ENCODE measurements at places on chromosomes 13 and 19.

DNA sequence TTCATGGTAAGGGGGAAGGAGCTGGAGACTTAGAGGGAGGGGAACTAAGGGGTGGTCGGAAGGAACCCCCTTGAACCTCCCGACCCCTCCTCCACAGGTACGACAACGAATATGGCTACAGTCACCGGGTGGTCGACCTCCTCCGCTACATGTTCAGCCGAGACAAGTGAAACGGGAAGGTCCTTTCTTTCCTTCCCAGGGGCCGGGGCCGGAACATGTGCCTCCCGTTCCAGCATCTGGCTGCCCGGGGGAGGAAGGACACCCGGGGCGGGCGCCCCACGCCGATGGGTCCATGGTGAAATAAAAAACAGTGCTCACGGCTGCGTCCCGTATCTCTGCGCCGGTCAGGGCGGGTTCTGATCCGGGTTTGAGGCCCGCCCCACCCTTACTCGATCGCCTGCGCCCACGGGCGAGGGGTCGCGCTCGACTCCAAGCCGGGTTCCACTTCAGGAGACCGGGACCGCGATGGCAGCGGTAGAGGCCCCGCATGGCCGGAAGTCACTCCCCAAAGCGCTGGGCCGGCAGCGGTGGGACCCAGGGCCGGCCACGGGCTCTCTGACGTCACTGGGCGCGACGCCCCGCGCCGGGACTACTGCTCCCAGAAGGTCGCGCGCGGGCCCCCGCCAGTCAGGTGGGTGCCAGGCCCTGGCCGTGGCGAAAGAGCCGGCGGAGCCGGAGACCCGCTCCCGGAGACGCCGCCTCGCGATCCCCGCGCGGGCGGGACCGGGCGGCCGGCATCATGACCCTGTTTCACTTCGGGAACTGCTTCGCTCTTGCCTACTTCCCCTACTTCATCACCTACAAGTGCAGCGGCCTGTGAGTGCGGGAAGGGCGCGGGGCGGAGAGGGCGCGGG lies at the start of gene TMEM147:
Gene TMEM147, plus strand, starts transcription at position 626 of the 854 bp plus-strand sequence. Its CDS starts 114 bp downstream, at position 740.
- peak; percentile 83 for DNase-seq

DNA sequence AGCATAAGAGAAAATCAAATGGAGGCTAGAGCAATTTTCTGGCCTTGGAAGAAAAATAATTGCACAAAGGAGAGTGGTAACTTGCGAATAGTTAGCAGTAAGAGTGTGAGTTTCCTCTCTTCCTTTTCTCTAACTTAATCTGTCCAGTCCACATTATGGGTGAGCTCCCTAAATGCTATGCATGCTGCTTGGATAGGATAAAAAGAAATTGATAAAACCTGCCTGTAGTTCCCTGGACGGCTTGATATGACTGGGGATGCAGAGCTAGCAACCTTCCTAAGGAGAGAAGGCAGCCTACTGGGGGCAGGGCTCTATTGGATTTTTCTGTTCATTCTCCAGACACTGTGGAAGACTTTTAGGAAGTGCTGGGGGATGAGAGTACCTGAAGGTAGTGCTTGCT lies 311.3 kb downstream of the LMO7 start:
- no peak for DNase-seq

- no peak for DNase-seq
These were observed 42.9 kb downstream of the ZNF506 start for GRCh38 chr19:19778666-19779065.

GRCh38 chr19:58209577-58209976 lies 19.1 kb upstream of the ZNF544 start:
- DNase-seq, result no peak

GRCh38 chr19:28972058-28972852 lies 240.7 kb downstream of the UQCRFS1 start:
- DNase-seq, result no peak

- DNase-seq, result no peak
These were observed 13.1 kb downstream of the TSSK6 start for GRCh38 chr19:19502281-19502680.

- no peak for DNase-seq
These were observed 1.2 kb downstream of the TNFRSF19 start for GRCh38 chr13:23571431-23571830.

DNA sequence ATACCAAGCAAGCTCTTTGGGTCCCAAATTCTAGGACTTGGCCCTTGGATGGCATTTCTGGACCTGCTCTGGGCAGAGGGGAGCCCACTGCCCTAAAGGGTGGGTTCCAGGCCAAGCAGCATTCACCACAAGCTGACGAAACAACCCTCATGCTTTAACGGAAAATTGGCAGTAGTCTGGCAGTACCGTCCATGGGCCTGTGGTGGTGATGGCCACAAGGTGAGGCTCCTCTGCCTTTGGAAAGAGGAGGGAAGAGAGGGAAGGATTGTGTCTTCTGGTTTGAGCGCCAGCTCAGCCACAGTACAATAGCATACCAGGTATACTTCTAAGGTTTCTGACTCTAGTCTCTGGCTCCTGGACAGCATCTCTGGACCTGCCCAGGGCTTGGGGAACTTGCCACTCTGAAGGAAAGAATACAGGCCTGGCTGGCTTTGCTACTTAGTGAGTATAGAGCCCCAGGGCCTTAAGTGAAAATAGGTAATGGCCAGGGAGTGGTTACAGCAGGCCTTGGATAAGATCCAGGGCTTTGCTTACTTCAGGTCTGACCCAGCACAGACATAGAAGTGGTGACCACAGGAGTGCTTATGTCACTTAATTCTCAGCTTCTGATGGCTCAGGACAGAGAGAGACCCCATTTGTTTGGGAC lies 595.5 kb downstream of the LMO7 start:
- DNase-seq, result no peak

DNA sequence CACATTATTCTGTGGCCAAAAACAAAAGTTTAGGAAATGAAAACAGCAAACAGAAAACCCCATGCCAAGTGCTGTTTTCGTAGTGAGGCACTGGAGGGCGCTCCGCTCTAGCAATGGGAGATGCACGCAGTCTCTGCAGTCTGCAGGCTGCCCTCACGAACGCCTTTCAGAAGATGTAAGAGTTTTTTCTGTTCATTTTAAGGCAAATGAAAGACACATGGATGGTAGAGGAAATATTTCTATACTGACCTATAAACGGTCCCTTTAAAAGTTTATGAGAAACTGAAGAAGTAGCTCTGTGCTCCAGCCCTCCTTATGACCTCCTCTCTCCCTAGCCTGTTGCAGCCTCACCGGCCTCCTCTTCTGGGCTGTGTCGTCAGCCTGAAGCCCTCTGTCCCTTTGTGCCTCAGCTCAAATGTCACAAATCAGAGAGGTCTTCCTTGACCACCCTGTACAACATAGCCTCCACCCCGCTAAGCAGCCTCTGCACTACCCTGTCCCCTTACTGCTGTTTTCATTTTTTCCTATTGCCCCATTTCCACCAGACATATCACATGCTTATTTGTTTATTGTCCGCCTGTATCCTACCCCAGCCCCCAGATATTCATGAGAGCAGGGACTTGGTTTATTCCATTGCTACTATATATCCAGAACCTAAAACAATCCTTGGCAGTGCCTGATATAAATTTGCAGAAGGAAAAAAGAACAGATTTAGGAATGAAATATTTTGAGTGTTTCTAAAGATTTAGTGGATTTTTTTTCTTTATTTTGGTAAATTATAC lies 116.4 kb downstream of the TM9SF2 start:
- DNase-seq, result no peak

- DNase-seq, result no peak
These were observed 17.8 kb upstream of the MIR17HG start for GRCh38 chr13:91329733-91330132.

GRCh38 chr19:17829855-17830566 lies 8.7 kb upstream of the INSL3 start:
- DNase-seq, result peak; percentile 21

DNA sequence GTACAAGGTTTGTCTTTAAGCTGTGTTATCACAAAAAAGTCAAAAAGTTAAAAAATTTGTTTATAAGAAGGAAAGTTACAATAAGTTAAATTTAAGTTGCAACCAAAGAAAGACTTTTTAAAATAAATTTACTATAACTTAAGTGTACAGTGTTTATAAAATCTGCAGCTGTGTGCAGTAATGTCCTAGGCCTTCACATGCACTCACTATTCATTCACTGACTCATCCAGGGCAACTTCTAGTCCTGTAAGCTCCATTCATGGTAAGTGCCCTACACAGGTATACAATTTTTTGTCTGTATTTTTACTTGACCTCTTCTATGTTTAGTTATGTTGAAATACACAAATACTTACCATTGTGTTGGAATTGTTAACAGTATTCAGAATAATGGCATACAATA lies 667.9 kb upstream of the SLITRK5 start:
- DNase-seq, result no peak

GRCh38 chr13:92864584-92865284 lies 361.9 kb upstream of the GPC6 start:
- DNase-seq, result no peak

GRCh38 chr19:30621326-30621920 lies 249.2 kb downstream of the ZNF536 start:
- no peak for DNase-seq

GRCh38 chr13:35143123-35143522 lies 201.1 kb downstream of the NBEA start:
- DNase-seq, result no peak

DNA sequence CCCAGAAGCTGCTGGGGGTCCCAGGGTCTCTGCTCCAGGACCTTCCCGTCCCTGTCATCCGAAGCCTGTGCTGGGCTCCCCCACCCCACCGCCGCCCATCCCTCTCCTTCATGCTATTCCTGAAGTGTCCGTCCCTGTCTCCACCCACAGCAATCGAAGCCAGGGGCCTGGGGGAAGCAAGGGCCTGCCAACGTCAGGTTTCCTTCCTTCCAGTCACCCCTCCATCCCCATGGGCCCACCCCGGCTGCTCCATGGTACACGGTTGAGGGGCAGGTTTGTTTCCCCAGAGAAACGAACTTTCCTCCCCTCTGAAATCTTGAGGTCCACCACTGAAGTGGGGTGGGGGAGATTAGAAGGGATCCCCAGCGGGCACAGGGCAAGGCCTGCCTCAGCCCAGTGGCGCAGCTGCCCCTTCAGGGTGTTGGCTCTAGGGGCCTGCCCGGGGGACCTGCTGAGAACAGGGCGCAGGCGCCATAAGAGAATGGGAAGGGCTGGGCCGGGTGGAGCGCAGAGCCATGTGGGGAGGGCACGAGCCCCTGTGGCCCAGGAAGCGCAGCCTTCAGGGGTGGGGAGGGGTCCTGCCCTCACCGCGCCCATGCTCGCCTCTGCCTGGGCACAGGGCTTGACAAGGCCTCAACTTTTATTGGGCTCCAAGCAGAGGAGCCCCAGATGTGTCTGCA lies 16.1 kb downstream of the CEBPG start:
- no peak for DNase-seq

DNA sequence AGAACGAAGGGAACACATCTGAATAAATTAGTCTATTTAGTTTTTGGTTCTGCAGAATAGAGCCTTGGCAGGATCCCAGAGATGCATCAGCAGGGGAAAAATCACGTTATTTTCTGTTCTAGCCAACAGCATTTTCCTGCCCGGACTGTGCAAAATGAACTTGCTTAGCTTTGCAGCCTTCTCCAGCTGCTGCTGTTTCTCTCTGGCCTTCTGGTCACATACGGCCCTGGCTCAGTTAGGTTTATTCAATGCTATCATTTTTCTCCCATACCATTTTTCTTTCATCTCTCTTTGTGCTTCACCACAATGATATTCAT lies 110.4 kb upstream of the KL start:
- no peak for DNase-seq

DNA sequence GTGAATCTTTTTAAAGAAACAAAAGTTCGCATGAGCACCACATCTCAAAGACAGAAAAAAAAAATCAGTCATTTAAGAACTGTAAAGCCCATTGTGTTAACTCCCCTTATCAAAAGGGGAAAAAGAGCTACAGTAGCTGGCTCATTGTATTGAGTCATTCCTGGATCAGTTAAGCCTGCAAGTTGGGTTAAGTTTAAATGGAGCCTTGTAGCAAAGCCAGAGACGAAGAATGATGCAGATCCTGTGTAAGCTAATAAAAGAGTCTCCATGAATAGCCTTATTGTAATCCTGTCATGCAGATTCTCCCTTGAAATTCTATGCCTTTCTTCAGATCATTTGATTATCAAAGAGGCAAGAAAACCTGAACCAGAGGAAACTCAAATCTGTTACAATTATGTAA lies 83.8 kb downstream of the CRYL1 start:
- DNase-seq, result no peak

DNA sequence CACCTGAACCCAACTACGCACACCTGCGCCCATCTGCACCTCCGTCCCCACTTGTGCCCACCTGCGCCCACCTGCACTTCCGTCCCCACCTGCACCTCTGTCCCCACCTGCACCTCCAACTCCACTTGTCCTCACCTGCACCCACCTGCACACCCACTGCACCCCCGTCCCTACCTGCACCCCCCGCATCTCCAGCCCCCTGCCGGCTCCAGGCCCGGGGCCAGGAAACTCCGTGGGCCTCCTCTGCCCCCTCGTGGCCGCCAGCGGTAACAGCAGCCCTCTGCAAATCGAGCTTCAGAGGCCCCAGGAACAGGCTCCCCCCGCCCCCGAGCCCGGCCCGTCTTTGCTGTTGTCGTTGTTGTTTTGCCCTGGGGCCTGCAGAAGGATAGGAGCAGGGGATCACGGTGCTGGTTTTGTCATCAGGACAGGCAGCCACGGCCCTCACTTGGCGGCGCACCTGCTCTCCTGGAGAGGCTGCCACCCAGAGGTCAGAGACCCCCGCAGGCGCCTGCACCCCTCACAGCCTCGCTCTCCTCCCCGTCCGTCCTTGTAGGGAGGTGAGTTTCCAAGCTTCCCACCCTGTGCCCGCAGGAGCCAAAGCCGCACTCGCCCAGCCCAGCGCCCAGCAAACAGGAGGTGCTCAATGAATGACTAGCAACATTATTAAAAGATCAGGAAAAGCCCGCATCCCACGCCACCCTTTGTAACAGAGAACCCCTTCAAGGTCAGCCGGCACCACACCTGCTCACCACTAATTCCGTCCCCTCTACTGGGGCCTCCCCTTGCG lies 65.4 kb downstream of the GNG7 start:
- DNase-seq, result peak; percentile 70

DNA sequence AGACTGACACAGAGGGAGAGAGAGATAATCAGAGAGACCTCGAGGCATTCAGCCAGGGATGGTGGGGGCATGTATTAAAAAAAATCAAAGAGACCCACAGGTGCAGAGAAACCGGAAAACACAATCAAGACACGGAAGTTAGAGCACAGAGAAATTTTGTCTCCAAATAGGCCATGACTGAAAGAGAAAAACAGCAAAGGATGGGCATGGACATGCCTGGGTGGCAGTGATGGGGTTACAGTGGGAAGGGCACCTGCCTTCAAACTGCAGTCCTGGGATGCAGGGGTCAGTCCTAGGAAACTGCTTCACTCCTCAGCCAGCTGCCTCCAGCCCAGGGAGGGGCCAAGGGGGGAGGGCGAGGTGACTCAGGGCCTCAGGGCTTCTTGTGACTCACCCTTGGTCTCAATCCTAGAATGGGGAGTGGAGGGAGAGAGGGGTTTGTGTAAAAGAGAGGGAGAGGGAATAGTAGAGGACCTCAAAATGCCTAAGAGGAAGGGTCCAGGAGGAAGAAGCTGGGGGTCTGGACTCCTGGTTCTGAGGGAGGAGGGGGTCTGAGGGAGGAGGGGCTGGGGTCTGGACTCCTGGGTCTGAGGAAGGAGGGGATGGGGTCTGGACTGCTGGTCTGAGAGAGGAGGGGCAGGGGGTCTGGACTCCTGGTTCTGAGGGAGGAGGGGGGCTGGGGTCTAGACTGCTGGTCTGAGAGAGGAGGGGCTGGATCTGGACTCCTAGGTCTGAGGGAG lies 3.6 kb upstream of the KCNN4 start:
- DNase-seq, result no peak

- no peak for DNase-seq
These were observed 93.7 kb downstream of the TRPC4 start for GRCh38 chr13:37775871-37776270.

Measured in caudate nucleus (tissue), 63 donors.